Stimulated activated CD4-positive, alpha-beta T cell treated with anti-CD3 and anti-CD28 coated beads, Interleukin-12 subunit alpha, Interleukin-12 subunit beta, amount 100 ng/mL, for 48 hours (primary cell): ENCODE measurements at places on chromosomes 1 and 21.

DNA sequence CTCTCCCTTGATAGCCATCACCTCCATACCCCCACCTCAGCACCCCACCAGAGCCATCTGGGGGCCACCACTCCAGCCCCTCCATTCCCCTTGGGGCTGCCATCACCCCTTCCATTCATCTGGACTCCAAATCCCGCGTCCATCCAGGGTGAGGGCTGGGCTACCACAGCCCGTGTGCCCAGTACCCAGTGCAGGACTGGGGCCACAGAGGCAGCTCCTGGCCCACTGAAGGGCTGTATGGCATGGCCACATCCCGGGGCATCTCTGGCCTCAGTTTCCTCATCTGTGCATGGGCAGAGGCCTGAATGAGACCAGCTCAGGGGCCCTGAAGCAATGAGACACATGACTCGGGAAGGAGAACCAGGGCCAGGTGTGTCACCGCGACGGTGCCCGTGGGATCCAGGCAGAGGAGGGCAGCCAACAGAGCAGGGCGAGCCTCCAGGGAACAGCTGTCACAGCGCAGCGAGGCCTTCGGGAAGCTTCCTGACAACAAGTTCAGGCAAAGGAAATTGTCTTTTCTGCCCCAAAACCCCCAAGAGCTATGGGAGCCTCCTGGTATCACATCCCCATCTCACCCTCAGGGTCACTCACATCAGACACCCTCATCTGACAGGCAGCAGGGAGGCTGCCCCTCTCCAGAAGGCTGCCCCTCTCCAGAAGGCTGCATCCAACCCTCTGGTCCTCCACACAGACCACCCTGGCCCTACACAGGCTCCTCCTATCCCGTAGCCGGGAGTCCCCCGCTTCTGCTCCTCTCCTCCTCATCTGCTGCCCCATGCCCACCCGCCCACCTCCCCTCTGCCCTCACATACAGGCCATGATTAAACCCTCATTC, 76.3 kb downstream of the MEGF6 start:
- no peak for DNase-seq

DNA sequence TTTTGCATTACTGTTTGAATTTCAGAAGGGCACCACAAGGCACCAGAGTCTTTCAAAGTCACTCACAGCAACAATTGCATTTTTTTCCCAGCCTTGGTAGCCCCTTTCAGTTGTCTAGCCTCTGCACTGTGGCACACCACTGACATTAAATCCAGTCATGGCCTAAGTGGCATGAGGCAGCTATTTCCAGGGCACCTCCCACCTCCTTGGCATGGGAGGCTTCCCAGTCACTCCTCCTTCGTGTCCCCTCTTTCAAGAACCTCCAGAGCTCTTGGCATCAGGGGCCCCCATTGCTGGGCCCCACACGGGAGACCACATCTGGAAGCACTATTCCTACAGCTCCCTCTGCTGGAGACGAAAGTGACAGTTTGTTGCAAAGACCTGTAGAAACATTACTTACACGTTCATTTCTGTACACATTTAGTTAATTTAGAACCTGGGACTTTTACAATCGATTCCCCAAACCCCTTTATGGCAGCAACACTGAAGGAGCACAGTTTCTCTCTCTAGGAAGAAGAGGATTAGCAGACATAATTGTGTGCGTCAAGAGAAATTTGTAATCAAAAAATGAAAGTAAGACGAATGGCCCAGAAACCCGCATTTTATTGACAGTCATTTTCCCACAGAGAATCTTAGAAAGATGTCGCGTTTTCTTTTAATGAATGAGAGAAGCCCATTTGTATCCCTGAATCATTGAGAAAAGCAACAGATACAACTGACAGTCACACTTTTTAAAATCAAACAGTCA, 5.7 kb upstream of the CHD5 start:
- no peak for DNase-seq

GRCh38 chr1:39105841-39106765, 80.0 kb downstream of the NDUFS5 start:
- DNase-seq: no peak

DNA sequence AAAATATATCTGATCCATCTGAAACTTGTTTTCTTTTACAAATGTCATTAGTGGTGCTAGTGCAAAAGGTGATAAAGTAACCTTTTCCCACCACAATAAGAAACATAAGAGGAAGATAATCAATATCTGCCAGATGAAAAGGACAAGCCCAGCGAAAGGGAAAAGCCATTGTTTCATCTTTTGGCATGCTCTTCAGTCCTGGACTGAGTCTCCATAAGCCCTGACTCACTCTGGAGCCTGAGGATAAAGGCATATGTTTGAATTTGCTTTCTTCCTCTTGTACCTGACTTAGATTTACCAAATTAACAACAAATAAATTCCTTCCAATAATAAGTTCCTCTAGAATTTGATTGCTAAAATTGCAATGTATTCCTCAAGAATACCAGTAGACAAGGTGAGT, 13.6 kb downstream of the DNAJC11 start:
- DNase-seq: no peak

DNA sequence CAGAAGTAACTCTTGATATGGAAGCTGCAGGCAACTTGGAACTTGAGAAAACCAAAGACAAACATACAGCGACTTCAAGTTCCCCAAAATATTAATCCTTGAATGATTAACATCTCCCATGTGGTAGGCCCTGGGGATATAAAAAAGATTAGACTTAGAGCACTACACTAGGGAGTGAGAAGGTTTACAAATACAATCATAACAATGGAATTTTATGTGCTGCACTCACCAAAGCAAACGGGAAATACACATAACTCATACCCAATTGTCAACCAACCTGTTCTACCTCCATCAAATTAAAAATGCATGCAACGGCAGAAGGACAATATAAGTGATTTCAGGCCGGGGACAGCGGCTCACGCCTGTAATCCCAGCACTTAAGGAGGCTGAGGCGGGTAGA, 3.7 kb downstream of the SMYD3 start:
- no peak for DNase-seq

DNA sequence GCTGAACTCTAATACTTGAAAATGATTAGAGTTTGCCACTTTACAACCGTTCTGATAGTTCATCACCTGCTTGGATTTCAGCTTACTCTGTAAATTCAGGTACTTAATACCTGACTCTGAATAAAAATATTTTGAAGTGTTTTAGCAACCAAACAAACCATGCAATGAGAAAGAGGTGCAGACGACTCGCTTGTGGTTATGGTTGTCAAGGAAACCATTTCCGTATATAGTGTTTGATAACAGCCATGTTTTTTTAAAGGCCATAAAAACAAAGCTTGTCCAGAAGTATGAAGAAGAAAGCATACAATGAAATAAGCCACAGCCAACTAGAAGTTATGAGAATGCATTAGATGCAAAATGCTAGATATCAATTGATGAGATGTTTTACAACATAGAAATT, 167.2 kb upstream of the HMCN1 start:
- no peak for DNase-seq

DNA sequence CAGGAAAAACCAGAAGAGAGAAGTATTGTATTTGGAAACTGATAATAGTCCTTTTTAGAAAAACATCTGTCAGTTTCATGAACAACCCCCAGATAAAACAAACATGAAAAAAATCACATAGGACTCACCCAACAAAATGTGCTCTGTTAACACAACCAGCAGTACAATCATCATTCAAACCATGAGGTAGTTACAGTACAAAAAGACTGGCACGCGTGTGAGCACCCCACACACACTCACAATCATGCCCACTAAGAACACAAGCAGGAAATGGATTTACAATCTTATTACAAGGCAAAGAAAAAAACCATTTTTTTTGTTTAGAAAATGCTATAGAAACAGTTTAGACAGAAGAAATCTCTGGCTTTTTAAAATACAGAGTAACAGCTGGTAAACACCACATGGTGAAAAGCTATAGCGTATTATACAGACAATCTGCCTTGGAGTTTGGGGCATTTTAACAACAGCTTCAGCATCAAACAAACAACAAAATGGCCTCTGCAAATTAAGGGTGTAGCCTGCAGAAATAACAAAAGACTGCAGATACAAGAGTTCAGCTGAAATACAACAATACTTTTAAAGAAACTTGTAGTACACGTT, 180.0 kb downstream of the CDC7 start:
- DNase-seq: no peak

- no peak for DNase-seq
These were observed 169.6 kb downstream of the DISC1 start for GRCh38 chr1:231796141-231796540.

GRCh38 chr1:211621447-211622198, 42.7 kb upstream of the SLC30A1 start:
- no peak for DNase-seq

DNA sequence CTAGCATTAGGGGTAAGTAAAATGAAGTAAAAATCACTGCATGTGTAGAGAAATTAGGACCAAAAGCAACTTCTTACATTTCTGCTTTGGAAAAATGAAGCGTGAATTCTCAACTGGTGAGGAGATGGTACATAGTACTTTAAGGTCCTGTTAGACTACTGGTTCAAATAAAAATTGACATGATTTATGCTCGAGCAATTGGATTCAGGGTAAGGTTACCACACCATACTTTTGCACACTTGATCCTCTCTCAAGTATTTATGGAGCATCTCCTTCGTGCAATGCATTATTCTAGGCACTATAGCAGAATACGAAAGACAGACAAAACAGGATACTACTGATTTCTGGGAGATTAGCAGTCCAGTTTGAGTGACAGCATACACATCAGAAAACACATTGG, 66.2 kb downstream of the BRINP2 start:
- DNase-seq: no peak

DNA sequence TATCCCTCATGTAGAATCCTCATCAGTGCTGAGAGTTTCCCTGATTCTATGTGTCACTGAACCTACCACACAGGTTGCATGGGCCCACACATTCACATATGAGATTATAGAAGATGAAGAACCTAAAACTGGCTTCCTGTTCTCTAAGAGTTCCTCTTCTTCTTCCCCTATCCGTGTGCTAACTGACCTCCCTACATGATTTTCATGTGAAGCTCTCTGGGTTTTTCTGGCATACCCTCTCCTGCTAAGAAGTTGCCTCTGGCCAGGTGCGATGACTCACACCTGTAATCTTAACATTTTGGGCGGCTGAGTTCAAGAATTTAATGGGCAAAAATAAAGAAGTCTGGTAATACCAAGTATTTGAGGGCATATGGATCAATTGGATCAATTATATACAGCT, 5.5 kb upstream of the CD244 start:
- no peak for DNase-seq

DNA sequence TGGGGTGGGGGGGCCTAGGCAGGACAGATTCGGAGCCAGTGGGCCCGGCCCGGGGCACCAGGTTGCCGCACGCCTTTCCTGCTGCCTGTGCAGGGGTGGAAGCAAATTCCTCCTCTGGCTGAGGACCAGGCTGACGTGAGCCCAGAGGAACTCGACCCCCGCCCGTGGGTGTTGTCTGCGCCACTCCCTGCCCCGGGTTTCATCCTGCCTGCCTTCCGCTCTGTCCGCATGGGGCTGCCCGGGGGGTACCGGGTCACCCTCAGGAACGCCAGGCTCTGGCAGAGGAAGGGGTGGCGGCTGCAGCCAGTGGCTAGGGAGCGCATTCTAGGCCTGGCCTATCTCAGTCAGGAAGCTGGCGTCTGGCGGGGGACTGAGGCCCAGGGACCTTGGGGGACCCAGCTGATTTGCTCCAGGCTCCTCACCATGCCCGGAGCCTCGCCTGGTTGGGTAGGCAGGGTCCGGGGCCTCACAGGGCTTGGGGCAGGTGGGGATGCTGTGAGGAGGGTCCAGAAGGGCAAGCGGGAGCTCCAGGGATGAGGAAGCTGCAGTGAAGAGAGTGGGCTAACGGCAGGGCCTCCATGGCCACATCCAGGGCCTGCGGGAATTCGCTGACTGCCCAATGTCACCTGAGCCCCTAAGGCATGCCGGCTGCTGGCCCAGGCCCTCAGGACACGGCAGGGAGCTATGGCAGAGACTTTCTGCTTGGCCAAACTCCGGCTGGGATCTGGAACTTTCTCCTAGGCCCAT, 2.4 kb upstream of the IBA57 start:
- DNase-seq: no peak

DNA sequence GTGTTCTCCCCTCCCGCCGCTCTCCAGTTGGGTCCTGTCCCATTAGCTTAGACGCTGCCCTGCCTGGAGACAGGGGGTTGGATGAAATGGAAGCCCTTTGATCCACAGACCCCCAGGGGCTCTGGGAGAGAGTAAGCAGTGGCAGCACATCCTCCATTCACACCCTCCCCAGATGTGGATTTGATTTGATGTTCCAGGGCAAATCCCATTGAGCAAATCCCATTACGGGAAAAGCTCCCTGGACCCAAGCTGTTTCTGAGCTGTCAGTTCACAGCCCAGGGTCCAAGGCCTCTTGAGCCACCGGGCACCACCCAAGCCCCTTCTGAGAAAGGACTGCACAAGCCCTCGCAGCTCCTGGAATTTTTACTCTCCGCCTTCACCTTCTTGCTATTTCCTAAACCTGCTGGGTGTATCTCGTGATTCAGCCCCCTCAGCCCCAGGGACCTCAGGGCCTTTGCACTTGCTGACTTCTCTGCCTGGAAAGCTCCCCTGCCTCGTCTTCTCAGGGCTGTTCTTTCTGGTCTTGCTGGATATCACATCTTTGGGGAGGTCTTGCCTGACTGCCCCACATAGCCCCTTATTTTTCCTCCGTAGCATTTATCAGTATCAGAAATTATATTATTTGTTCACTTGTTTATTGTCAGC, 101.1 kb downstream of the PAX7 start:
- no peak for DNase-seq

DNA sequence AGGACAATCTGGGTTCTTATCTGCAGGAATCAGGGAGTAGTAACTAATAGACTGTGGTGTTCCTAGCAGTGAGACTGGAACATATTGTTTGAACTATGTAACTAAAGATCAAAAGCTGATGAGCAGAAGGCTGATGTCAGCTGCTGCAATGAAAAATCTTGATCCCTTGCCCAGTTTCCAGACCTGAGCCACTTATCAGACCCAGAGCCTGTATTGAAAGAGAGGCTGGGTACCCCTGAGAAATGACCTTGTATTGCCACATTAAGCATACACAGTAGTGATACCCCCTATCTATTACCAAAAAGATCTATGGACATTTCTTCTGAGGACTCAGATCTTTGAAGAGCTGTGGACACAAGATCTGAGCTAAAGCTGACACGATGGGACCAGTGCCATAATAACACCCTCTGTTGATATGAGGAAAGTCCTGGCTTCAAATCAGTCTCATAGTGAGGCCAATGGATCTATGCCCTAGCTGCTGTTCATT, 178.0 kb upstream of the GALNT2 start:
- no peak for DNase-seq
